Caco-2 (cell line): ENCODE measurements at places on chromosomes 6 and 20. TPM values are rescaled to one million over a fixed set of nuclear protein-coding genes. Genes with fewer than 3 reads are reported as not detected.
A peak's percentile ranks its signal among the peaks of the same experiment; 100 is the strongest.

- no peak for DNase-seq
Measured at GRCh38 chr6:100246206-100246605, 218.5 kb downstream of the SIM1 start.

GRCh38 chr6:13447949-13448724 lies 39.3 kb downstream of the GFOD1 start:
- no peak for DNase-seq

The TMEM74B gene
- total RNA-seq: 6.9 and 7.8 TPM in 2 replicates

- DNase-seq: peak; percentile 45
Measured at GRCh38 chr20:17610566-17611289, 40.9 kb downstream of the DSTN start.

DNA sequence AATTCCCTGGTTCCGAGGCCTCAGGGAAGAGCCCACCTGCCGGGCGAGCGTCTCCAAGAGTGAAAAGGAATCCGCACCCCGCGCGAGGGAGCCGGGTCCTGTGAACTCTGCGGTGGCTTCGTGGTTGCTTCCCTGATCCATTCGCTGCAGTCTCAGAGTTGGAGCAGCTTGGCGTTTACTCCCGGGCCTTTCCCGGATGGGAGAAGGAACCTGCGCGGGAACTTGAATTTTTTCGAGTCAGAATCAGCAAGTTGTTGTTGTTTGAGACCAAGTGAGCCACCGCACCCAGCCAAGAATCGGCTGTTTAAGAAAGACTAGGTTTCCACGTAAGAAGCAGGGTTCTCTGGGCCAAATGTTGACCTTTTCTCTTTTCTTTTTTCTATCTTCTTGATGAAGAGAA lies 12.9 kb downstream of the PRSS16 start:
- DNase-seq: no peak

DNA sequence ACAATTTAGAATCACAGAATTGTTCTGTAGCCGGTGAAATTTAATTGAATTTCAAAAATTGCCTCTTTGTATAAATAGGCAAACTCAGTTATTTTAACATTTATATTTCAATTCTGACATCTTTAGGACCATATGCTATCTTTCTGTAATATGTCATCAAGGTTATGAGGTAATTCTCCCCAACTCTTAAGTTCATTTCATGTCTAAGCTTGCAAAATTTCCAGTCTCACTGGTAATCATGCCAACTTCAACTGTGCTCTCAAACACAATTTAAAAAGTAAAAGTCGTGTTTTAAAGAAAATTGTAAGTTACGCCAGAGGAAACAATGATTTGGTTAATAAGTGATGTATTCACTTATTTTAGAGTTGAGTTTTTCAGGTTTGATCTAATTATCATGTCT lies 1.4 kb downstream of the NCOA7 start:
- DNase-seq: no peak

GRCh38 chr20:33667245-33667675 lies 517 bp downstream of the ACTL10 start:
- no peak for DNase-seq

DNA sequence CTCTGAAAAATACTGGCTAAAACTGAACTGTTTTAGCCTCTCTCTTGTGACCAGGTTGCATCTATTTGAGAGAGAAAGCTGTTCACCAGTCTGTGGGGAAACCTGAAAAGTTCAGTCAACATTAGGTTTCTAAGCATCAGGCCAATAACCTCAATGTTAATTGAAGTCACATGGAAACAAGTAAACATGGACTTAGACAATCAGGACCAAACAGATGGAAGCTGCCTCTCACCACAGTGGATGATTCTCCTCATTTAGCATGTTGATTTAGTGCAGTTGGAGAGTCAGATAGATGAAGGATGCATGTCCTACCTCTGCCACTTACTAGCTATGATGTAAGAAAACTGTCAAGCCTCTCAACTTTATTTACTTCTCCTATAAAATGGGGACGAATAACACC lies 18.2 kb downstream of the SCGN start:
- no peak for DNase-seq

The ETV7 gene
- total RNA-seq: 0.52 and 0.79 TPM in 2 replicates

The GABRR1 gene
- total RNA-seq: 0.12 and 0.43 TPM in 2 replicates

The STXBP5 gene
- 17.7 and 17.9 TPM in 2 replicates for total RNA-seq

The KCNK16 gene
- total RNA-seq: not detected in 2 replicates

The GRM1 gene
- not detected in 2 replicates for total RNA-seq

DNA sequence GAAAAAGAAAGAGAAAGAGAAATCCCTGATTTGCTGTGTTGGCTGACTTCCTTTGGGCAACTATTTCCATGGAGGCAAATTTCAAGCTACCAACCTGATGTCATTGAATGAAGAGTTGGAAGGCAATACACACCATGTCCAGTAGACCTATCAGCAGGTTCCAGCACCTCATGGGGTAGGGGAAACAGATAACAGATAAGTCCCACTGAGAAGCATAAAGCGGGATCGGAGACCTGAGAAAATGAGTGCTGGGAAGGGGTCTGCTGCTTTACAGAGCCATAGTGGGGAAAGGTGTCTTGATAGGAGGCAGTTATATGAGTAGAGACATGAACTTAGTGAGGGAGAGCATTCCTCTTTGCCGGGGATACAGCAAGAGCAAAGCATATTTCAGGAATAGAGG lies 244.9 kb downstream of the PLCB1 start:
- no peak for DNase-seq

The GPR6 gene
- total RNA-seq: not detected in 2 replicates

DNA sequence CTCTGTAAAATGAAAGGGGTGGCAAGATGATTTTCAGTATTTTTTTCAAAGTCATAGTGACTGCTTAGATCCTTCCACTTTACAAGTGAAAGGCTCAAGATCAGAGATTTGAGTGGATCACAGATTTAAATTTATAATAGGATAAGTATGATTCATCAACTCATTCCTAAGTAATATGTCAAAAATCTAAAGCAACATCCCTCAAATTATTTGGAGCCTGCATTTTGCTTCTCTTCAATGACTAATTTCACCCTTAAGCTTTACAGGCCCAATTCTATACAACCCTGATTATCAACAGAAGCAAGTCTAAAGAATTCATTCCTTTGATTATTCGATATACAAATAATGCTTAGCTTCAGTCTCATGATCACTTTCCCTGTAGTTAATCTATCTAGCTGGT lies 93.9 kb upstream of the HEY2 start:
- no peak for DNase-seq

- DNase-seq: no peak
Measured at GRCh38 chr6:113649276-113649675, 207.9 kb upstream of the MARCKS start.

DNA sequence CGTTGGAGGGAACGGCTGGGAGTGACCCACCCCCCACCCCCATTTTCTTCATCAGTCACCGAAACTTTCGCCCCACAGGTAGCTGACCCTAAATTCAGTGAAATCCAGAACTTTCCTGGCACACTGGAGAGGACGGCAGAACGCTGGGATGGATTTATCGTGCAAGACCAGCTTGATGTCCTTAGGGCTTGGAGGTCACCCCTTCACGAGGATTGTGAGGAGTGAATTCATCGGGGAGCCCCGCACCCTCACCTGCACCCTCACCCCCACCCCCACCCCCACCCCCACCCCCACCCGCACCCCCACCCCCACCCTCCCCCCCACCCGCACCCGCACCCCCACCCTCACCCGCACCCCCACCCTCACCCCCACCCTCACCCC lies 13.3 kb upstream of the TCFL5 start:
- no peak for DNase-seq

- DNase-seq: peak; percentile 29
Measured at GRCh38 chr6:317448-318144, 25.3 kb downstream of the DUSP22 start.

The FABP7 gene
- 0.63 TPM in 1 of 2 replicates, not detected in the other for total RNA-seq

- no peak for DNase-seq
Measured at GRCh38 chr20:22808628-22809027, 224.3 kb upstream of the FOXA2 start.

GRCh38 chr6:32118782-32119628 lies 9.0 kb downstream of the ATF6B start:
- DNase-seq: peak; percentile 86

- DNase-seq: no peak
Measured at GRCh38 chr6:38378801-38379200, 260.9 kb downstream of the BTBD9 start.

The GHRH gene
- not detected in 2 replicates for total RNA-seq

The CCN6 gene
- total RNA-seq: not detected in 2 replicates

The TNXB gene
- 2.7 and 3.9 TPM in 2 replicates for total RNA-seq

GRCh38 chr6:159434410-159434809 lies 258.6 kb downstream of the SOD2 start:
- no peak for DNase-seq

DNA sequence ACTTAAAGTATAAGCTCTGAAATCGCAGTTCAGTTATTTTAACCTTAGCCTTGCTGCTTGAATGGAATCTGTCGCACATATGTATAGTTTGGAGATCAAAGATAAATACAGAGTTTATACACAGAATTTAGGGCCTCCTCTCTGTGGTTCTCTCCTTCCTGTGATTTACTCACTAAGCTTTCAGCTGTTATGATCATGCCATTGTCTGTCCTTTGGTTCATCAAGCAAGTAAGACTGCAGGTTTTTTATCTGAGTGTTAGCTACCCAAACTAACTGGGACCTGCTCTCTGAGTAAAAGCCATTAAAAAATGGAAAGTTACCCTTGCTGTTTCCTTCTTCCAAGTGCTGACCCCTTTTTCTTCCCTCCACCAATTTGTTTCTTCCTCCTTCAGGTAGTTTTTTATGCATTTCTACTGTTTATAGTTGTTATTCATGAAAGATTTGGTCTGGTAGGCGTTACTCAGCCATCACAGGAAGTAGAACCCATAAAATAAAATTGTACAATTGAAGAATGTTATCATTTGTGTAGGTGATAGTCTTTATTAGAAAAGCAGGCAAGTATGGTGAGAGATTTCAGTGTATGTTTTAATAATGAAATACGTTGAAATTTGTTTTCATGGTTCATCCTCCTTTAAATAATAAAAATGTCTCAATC lies 33.7 kb upstream of the SUMO4 start:
- no peak for DNase-seq

The FAM162B gene
- total RNA-seq: not detected in 2 replicates

The C20orf141 gene
- not detected in 2 replicates for total RNA-seq

GRCh38 chr20:20849161-20849560 lies 136.7 kb upstream of the RALGAPA2 start:
- DNase-seq: no peak

GRCh38 chr6:53321701-53322100 lies 27.0 kb downstream of the ELOVL5 start:
- no peak for DNase-seq

DNA sequence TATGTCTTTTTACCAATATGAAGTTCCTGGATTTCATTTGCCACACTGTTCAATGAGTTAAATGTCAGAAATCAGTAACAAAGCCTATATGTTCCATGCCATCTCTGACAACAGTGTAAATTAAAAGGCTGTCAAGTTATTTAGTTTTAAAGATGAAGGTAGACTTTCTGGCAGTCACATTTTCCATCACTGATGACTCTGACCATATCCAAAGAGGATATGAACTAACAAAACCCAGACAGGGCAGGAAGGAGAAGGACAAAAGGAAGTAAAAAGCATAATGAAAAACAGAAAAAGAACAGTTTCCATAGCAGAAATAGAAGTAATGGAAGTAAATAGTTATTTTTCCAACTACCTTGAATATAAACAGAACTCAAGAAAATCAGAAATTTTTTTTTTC lies 242.3 kb downstream of the UBE3D start:
- no peak for DNase-seq

- DNase-seq: no peak
Measured at GRCh38 chr6:31209137-31209536, 38.7 kb upstream of the POU5F1 start.

DNA sequence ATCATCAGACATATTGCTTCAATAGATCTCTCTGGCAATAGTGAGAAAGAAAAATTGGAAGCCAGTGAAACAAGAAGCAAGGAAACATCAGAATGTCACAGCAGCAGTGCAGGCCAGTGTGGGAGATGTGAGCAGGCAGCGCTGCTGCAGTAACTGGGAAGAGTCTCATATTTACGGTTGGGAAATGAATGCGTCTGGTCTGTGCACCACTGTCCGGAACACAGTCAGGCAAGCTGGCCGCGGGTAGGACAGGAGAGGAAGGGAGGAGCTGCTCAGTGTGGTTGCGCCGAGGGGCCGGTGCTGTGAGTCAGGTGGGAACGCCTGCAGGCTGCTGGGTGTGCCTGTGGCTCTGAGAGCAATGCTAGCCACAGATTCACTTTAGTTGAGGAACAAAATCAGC lies 6.4 kb upstream of the PSMG4 start:
- no peak for DNase-seq

GRCh38 chr6:42402184-42402583 lies 49.5 kb downstream of the TRERF1 start:
- DNase-seq: no peak

DNA sequence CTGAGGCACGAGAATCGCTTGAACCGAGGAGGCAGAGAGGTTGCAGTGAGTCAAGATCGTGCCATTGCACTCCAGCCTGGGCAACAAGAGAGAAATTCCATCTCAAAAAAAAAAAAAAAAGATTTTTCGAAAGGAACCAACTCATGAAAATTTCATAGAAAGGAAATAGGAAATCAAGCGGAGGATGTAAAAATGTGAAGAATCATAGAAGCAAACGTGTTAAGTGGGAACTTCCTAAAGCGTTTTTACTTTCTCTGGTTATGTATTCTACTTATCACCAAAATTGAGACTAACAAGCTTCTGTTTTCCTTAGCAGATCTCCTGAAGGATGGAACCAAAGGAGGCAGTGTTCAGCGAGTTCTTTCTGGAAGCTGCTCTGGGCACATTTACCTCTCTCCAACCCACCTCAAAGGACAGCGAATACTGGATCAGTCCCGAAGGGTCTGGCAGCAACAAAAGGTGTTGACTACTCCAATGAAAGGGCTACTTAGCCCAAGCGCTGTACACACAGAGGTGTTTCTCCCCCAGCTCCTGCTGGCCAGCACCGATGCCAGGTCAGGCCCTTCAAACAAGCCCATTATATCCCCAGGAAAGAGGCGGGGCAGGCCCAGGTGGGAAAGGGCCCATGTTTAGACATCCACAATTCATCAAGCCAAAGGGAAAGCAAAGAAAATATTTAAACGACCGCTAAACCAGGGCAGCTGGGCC lies 327.5 kb upstream of the JARID2 start:
- no peak for DNase-seq

The XKR7 gene
- not detected in 2 replicates for total RNA-seq

DNA sequence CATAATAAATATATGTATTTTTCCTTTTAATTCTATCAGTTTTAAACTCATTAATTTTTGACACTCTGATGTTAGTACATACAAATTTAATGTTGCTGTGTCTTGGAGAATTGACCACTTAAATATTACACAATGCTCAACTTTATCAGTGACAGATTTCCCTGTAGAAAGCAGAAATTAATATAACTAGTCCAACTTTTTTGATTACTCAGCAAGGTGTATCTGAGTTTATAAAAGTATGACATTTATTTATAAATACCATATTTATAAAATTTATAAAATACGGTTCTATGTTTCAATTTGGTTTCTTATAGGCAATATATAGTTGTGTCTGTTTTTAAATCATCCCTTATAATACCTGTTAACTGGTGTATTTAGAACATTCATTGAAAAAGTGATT lies 350.0 kb upstream of the EYS start:
- DNase-seq: no peak
